ENCODE measurements at places on chromosomes 2 and 18.

DNA sequence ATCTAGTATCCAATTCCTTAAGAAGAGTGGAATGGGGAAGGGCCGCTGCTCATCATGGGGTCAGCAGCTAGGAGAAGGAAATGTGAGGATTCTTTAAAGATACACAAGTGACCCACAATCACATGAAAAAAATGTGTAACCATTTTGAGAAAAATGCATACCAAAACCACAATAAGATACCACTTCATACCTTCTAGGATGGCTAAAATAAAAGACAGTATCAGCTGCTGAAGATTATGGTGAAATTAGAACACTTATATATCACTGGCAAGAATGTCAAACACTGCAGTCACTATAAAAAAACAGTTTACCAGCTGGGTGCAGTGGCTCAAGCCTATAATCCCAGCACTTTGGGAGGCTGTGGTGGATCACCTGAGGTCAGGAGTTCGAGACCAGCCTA lies 67.9 kb downstream of the C2orf74 start:
- DNase-seq, result no peak

- no peak for DNase-seq
Measured at GRCh38 chr18:74276609-74277008, 15.2 kb downstream of the CYB5A start.

DNA sequence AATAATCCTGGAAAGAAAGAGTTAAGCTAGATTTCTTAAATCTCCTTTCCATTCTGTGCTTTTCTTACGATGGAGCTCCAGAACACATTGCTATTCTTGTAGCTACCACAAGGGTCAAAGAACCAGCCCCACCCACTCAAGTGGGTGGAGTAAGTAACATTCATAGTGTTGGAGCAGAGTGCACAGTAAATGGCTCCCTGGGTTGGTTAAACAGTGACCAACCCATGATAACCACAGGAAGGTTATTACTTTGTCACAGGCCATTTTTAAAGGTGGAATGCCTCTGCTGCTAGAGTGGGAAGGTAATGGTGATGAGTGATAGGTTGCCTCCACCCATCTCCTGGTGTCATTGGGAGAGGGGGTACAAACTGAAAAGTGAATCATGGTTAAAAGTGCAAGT lies 13.9 kb downstream of the ARPC2 start:
- DNase-seq, result no peak

GRCh38 chr2:84338069-84338468 lies 121.0 kb downstream of the SUCLG1 start:
- no peak for DNase-seq

DNA sequence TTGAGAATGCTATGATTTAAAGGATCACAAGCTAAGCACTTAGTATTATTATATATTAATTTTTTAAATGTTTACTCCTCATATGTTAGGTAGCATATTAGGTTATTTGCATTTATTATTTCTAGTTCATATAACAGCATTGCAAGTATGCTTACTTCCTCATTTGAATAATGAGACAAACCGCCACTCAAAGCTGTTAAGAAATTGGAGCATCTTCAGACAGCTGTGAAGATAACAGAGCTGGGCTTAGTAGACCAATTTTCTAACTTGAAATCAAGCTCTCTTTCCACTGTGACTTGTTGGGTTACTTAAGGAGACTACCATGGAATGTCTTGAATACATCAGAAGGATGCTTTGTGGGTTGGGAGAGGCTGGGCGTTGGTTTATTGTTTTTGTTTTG lies 139.3 kb downstream of the ASXL3 start:
- DNase-seq, result no peak

GRCh38 chr2:37676274-37676673 lies 4.8 kb upstream of the CDC42EP3 start:
- no peak for DNase-seq

GRCh38 chr18:34957864-34958259 lies 83.4 kb upstream of the MAPRE2 start:
- no peak for DNase-seq

DNA sequence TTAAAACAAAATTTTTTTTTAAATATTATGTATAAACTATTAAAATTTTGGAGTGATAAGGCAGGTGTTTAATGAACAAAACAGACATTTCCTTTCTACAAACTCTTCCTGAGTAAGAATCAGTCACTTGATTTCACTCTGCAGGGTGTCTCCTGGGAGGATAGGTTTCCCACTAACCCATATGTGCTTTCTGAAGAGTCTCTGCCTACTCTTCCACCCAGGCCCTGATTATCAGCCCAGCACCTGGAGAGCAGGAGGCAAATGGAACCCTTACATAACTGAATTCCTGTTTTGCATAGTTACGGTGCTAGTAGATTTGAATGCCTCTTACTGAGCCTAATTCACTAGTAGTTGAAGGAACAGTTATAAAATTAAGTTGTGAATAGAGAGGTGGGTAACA lies 1718.6 kb downstream of the SUCLG1 start:
- peak; percentile 31 for DNase-seq

- no peak for DNase-seq
Measured at GRCh38 chr18:58324824-58325480, 280.9 kb downstream of the NEDD4L start.

DNA sequence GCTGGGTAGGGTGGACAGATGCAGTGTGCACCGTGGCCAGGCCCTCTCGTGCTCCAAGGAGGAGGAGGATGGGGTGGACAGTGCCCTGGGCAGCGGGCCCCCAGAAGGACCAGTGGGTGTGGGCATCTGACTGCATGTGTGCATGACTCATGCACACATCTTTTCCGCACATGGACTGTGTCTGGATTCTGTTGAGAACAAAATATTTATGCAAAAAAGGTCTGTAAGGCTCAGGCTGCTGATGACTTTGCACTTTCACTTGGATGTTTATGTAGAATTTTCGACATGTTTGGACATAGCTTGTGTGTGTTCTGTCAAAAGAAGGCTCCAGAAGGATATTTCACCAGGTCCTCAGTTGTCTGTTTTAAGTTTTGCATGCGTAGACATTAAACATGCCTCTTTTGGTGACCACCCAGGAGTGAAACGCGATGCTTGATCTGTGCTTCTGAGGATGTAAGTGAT lies 45.6 kb downstream of the MTCL1 start:
- DNase-seq, result no peak

DNA sequence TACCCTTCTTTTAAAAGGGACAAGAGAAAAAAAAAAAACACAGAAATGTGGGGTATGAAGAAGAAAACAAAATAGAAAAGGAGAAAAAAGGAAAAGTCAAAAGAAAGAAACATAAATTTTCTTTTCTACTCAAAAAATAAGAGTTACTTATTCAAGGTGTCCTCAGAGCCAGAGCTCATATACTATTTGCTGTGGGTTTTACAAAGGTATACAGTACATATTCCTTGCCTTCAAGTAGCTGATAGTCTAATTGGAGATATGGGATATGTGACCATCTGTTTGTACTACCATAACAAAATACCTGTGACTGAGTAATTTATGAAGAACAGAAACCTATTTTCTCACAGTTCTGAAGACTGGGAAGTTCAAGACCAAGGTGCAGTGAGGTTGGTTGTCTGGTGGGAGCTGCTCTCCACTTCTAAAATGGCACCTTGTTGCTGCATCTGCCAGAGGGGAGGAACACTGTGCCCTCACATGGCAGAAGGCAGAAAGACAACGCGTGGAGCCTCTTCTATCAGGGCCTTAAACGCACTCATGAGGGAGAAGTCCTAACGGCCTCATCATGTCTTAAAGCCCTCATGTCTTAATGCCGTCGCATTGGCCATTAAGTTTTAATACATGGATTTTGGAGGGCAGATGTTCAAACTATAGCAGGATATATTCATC lies 33.9 kb downstream of the NBAS start:
- no peak for DNase-seq

DNA sequence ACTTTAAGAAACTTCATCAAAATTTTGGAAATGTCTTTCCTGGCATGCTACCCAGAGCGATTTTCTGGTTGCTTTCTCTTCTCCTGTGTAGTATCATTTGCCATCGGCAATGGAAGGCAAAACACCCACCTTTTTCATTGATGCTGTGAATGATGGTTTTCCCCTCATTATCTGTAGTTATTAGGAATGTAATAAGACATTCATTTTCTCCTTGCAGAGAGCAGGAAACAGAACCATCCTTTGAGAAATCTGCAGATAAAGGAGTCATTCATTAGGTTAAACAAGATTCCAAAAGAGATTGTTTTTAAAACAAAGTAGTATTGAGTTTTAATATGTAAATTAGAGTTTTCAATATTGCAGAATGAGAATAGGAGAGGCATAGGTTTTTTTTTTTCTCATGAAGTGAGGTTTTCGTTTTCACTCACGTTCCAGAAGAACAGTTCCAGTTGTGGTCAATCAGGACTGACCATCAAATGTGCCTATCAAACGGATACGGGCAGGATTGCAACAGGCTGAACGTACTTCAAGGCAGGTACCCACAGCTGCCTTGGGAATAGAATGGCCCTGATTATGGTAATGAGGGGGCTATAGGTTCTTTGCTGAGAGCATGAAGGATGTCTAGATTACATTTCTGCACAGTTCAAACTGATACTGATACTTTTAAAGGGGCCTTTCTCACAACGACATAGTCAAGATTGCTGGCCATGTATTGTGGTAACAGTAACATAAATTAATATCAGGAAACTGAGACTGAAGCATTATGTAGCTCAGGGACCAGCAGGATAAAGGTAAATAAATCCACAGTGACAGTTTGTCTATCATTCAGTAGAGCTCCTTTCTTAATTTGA lies 49.8 kb upstream of the PLA2R1 start:
- DNase-seq, result no peak

Measured in head of caudate nucleus (tissue), 42 donors.